ENCODE measurements at places on chromosomes 1 and 21.

GRCh38 chr1:29062157-29062942 is 61.4 kb downstream of the TMEM200B start:
- DNase-seq, result no peak

GRCh38 chr1:25095635-25096200 is 136.6 kb downstream of the SYF2 start:
- no peak for DNase-seq

DNA sequence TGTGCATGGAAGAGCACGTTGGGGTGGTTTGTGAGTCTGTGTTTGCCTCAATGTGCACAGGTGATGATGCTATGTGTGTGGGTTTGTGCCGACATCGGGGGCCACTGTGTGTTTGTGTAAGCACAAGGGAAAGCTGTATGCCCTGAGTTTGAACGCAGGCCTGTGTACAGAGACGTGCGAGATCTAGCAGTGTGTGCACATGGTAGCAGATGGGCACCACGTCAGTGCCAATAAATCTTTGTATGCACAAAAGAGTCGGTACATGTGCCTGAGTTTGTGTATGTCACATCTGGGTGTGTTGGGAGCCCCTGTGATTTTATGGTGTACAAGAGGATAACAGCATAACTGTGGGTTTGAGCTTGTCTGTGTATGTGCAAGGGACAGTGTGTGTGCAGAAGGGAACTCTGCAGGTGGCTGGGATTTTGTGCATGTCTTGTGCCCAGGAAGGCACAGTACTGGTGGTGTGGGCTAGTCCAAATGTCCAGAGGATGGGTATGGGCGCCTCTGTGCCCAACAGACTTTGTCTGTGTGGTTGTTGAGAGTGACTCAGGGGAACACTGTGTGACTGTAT is 32.0 kb upstream of the WASF2 start:
- DNase-seq, result no peak

- DNase-seq, result no peak
Measured at GRCh38 chr1:192251735-192252134, 65.1 kb upstream of the RGS21 start.

GRCh38 chr1:158186180-158186579 is 5.5 kb downstream of the CD1D start:
- DNase-seq, result no peak

GRCh38 chr1:17239420-17239819 is 9.5 kb upstream of the PADI3 start:
- peak; percentile 64 for DNase-seq

- DNase-seq, result no peak
Measured at GRCh38 chr1:43019226-43019625, 60.6 kb upstream of the SLC2A1 start.

GRCh38 chr1:208101661-208102431 is 142.3 kb downstream of the PLXNA2 start:
- no peak for DNase-seq

DNA sequence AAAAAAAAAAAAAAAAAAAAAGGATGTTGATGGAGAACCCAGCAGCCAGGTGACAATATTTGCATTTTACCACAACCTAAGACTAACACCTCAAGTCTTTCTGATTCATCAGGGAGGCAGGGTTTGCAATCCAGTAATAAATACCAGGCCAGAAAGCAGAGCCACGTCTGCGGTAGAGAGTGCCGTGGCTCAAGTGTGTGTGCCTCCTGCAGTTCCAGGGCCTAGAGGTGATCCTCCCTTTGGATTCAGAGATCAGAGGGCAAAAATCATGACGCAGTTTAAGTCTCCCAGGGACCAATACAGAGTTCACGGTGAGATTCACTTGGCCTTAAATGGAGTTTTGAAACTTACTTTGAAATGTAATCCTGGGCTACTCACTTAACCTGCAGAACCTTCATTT is 34.9 kb downstream of the TMCO4 start:
- DNase-seq, result no peak

GRCh38 chr1:68107771-68108170 is 57.3 kb upstream of the DIRAS3 start:
- no peak for DNase-seq

DNA sequence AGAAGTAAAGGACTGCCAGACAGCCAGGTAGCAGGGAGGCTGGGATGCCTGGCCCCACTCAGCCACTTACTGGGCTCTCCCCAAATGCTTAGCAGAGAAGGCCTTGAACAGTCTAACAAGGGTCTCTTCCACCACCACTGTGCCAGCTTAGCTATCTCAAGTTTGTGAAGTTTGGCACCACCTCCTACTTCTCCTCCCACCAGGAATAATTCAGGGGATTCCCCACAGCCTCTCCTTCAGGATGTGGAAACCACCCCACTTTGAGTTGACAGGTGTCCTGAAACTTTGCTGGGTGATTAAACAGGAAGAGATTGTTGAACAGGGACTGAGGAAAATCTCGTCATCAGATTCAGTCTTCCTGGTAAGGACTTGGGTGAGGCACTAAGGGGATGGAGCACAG is 59.4 kb upstream of the ATP1B1 start:
- no peak for DNase-seq

- DNase-seq, result no peak
Measured at GRCh38 chr1:71956613-71957285, 325.6 kb downstream of the NEGR1 start.

- DNase-seq, result no peak
Measured at GRCh38 chr1:217717959-217718358, 86.8 kb downstream of the SPATA17 start.

GRCh38 chr1:213976665-213977485 is 10.9 kb upstream of the PROX1 start:
- DNase-seq, result no peak

DNA sequence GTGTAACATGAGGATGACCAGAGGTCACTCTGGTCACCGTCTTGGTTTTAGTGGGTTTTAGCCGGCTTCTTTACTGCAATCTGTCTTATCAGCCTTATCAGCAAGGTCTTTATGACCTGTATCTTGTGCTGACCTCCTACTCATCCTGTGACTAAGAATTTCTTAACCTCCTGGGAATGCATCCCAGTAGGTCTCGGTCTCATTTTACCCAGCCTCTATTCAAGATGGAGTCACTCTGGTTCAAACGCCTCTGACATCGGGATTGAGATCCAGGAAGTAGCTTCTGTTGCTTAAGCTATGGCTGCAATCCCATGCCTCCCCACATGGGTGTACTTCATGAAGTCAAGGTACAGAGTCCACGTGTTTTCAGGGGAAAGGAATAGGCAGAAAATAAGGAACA is 19.9 kb downstream of the FMN2 start:
- no peak for DNase-seq

DNA sequence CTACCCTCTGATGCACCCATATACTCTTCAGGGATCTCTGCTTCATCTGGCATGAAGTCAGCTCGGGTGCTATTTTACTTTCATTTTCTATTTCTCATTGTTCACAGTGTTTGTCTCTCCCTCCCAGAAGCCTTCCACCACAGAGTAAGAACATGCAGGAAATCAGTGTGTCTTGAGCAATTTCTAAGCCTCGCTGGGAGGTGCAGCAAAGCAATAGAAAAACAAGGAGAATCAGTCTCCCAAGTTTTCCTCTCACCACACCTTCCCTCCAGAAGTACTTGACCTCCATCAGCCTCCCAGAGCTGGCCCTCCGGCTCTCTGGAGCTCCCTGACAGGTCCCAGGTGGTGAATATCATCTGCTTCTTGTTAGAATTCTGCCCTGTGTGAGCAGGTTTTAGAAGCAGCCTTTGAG is 594.7 kb upstream of the CAMK1G start:
- peak; percentile 5 for DNase-seq

DNA sequence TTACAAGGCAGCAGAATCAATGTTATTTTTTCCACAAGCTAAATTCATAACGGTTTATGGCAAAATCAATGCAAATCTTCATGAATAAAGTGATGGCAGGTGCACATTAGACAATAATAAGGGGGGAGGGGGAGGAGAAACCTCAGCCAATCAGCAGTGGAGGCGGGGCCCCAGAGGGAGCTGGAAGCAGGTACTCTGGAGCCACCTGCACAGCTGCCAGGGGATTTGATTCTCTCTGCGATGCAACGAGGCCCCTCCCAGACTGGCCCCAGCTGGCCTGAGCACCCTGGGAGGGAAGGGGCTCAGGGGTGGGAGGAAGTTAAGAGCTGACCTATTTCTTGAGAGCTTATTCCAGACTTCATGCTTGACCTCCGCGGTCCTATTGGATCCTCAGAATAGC is 127.8 kb upstream of the IGSF21 start:
- no peak for DNase-seq

- no peak for DNase-seq
Measured at GRCh38 chr1:207654320-207654719, 9.4 kb downstream of the CR1L start.

DNA sequence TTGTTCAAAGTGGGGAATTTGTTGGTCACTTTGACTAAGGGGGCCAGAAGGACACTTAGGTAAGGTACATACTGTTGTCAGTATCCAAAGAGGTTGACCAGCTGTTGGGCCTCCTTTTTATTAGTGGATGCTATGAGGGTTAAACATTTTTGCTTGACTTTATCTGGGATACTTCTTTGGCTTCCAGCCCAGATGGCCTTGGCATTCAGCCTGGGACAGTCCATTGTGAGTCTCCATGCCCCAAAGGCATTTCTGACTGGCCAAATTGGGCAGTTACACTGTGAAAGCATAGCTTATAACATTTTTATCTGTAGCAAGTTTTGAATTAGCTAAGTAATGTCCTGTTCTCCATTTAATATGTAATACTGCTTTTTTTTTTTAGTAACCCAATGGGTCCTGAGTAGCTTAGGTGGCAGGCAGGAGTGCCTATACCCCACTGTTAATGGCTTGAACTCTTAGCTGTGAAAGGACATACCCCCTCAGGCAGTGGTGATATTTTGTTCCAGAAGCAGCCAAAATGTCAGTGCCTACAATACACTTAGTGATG is 35.4 kb upstream of the CD1D start:
- DNase-seq, result no peak

- no peak for DNase-seq
Measured at GRCh38 chr1:225774281-225775147, 3.1 kb upstream of the SRP9 start.

DNA sequence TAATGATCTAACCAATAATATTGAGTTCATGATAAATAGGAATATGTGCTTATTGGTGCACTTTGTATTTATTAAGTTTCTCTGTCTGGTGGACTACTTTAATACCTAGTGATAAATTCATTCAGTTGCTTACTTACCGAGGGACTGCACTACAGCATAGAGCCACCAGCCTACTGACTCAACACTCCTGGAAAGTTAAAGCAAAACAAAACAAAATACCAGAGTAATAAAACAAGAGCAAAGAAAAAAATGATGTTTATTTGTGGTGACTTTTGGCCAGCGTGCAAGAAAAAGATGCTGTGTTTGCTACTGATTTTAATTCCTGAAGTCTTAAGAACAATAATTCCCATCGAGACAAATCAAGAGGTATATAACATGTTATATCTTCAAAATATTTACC is 586.3 kb downstream of the PLA2G4A start:
- no peak for DNase-seq

GRCh38 chr1:42422737-42423136 is 33.1 kb downstream of the ZMYND12 start:
- DNase-seq, result no peak

GRCh38 chr1:64946916-64947315 is 19.4 kb downstream of the JAK1 start:
- no peak for DNase-seq

DNA sequence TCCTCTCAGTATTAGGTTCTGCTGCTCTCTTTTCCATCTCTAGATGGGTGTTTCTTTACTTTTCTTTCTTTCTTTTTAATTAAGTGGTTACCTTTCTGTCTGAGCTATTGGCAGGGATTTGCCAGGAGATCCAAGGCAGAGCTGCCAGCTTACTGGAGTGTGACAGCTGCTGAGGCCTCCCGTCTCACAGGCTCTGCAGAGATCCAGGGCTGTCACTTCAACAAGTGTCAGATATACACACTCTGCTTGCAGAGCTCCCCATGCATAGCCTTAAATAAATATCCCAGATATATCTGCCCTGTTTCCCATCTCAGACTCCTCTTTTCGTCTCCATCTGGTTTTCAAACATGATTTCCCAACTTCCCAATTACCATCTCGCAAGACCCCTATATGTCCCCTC is 124.3 kb downstream of the NOS1AP start:
- DNase-seq, result no peak

DNA sequence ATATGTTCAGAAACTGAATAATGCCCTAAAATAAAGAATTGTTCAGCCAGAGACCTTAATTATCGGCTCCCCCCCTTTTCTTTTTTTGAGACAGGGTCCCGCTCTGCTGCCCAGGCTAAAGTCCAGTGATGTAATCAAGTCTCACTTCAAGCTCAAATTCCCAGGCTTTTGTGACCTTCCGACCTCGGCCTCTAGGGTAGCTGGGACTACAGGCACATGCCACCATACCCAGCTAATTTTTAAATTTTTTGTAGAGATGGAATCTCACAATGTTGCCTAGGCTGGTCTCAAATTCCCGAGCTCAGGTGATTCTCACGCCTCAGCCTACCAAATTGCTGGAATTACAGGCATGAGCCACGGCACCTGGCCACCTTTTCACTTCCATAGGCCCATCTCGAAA is 26.5 kb downstream of the TMCO1 start:
- no peak for DNase-seq

DNA sequence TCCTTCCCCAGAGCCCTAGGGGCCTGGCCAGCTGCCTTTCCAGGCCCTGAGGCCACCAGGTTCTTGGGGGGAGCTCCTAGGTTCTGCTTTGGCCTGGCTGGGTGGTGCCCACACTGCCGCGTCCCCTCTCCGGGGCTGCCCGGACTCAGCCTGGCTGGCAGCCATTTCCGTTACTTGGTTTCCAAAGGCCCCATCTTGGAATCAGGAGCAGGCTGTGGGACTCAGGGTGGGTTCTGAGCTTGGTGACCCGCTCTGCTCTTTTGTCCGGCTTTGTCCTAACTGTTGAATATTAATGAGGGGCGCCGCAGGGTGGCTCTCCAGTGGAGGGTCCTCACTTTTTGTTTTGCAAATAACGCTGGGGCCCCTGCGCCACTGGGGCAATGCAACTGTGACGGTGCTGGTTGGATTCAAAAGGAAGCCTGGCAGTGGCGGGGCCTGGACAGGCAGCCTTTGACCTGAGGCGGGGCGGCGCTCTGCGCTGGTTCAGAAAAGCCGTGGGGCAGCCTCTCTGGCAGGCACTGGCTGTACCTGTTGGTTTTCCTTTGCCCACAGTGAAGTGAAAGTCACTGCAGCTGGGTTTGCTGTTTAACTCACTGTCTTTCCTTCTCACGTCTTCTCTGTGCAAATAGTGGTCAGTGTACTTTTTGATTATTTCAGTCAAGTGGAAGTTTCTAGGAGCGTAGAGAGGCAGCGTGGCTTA is 20.2 kb downstream of the SKI start:
- DNase-seq, result no peak

DNA sequence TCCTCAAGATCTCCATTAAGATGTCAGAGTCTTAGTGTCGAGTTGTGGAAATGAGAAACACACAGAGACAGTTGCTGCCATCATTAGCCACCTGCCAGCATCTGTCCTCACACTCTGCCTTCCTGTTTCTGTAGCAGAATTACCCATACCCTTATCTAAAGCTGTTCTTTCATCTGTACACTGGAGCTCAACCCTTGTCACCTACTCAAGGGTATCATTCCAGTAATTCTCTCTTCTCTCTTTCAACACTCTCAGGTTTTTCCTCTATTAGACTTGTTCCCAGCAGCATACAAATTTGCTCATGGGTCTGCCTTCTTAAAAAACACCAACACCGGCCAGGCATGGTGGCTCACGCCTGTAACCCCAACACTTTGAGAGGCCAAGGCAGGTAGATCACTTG is 27.4 kb upstream of the RNF2 start:
- DNase-seq, result no peak

- no peak for DNase-seq
Measured at GRCh38 chr1:40264354-40264781, 6.3 kb downstream of the ZMPSTE24 start.

GRCh38 chr1:103341377-103341880 is 184.1 kb upstream of the RNPC3 start:
- no peak for DNase-seq

- DNase-seq, result no peak
Measured at GRCh38 chr1:104592926-104593325, 843.2 kb downstream of the AMY1C start.
